ENCODE measurements at places on chromosomes 2 and 18.

GRCh38 chr2:142602418-142602989, 275.0 kb upstream of the KYNU start:
- DNase-seq = no peak

DNA sequence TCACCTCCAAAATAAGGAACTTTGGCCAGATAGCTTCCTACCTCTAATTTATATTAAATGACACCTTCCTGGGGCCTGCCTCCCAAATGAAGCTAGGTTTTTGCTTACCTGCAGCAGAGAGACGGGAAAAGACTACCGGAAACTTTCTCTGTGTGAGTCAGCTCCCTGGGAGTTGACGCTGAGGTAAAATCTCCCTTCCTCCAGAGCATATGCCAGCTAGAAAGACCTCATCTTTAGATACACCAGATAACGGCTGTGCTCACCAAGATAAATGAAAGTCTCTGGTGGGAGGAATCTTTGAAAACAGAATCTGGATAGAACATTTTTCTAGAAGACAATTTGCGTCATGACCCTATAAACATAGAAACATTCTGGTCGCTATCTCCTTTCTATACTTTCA, 99.7 kb upstream of the RFX8 start:
- DNase-seq = no peak

DNA sequence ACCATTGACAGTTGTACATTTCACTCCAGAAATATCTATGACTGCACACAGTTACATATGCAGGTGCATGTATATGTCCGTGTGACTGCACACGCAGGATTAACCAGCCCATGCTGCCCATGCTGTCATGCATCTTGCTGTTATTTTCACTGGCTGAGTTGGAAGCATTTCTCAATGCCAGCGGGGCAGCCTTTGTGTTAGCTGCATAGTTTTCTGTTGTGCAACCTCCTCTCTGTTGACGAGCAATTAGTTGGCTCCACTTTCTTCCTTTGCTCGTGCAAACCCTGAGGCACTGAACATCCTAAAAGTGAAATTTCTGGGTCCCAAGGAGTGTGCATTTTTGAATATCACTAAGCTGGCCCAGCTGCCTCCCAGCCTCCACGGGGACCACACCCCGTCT, 133.4 kb upstream of the GLI2 start:
- no peak for DNase-seq

DNA sequence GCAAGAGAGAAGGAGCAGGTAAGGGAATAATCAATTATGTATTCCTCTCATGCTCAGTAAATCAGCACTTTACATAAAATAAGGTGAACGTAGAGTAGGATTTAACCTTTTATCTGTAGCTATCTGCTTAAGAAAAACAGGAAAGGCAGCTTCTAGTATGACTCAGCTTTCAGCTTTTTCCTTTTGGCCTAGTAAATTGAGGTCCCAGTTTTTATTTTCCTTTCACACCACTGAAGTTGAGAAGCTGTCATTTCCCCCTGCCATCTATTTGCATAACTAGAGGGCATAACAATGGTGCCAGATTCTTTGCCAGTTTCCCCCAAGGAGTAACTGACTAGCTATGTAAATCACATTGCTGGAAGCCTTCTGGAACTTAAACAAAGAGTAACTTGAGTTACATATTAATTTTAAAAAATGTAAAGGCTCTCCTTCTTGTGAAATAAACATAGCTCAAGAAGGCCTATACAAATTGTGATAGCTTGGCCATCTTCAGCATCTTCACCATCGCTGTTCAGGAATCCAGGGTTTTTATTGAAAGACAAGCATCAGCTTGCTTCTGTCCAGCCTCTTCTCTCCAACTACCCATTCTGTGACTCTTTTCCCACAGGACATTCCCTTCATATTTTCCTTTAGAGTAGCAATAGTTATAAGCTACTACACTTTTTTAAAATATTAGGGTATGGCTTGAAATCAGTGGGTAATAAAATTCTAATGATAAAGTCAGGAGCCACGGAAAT, 97.0 kb downstream of the KYNU start:
- DNase-seq = no peak

- peak; percentile 37 for DNase-seq
Observed at GRCh38 chr2:61750624-61751023, 103.2 kb downstream of the FAM161A start.

- DNase-seq = no peak
Observed at GRCh38 chr18:52387175-52387574, 47.2 kb downstream of the DCC start.

GRCh38 chr18:73690222-73690621, 457.4 kb downstream of the FBXO15 start:
- DNase-seq = no peak

DNA sequence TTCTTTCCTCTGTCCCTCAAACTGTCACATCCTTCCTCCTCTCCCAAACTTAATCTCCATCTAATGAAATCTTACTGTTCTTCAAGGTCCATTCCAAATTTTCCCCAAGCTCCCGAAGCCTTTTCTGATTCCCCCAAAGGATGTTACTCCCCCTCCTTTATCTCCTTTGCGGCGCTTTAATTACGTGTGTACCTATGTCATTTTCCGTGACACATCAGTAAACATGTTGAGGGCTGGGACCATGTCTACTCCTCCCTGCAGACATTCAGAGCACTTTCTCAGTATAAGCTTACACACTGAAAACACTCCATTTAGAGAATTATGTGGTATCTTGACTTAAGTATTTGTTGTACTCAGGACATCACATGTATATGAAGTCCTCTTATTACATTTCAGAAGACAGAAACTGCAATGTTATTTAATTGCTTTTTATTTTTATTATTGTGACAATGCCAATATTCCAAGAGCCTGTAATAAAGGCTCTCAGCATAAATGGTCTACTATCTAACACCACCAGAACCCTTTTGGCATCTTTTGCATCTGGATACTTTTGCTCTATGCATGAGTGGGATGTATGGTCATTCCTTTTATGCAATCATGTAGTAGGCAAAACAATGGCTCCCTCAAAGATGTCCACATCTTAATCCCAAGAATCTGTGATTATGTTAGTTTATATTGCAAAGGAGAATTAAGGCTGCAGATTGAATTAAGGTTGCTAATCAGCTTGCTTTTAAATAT, 1.8 kb downstream of the NMI start:
- DNase-seq = no peak

DNA sequence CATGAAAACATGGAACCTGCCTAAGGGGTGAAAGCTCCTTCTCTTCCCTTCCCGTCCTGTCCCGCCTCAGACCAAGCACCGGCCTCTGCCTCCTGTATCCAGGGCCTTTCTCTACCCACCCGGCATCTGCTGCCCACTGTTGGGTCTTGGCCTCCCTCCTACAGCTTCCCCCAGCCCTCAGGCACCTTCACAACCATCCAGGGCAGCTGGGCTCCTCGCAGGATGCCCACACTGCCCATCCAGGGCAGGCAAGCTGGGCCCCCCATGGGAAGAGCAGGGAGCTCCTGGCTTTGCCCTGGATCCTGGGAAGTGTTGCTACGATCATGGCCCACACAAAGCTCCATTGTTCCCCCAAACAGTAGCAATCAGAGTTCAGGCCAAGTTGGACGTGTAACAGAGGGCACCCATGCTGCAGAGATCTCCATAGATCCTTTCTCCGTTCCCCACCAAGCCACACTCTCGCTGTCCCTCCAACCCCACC, 206.6 kb downstream of the NDUFA10 start:
- DNase-seq = no peak

DNA sequence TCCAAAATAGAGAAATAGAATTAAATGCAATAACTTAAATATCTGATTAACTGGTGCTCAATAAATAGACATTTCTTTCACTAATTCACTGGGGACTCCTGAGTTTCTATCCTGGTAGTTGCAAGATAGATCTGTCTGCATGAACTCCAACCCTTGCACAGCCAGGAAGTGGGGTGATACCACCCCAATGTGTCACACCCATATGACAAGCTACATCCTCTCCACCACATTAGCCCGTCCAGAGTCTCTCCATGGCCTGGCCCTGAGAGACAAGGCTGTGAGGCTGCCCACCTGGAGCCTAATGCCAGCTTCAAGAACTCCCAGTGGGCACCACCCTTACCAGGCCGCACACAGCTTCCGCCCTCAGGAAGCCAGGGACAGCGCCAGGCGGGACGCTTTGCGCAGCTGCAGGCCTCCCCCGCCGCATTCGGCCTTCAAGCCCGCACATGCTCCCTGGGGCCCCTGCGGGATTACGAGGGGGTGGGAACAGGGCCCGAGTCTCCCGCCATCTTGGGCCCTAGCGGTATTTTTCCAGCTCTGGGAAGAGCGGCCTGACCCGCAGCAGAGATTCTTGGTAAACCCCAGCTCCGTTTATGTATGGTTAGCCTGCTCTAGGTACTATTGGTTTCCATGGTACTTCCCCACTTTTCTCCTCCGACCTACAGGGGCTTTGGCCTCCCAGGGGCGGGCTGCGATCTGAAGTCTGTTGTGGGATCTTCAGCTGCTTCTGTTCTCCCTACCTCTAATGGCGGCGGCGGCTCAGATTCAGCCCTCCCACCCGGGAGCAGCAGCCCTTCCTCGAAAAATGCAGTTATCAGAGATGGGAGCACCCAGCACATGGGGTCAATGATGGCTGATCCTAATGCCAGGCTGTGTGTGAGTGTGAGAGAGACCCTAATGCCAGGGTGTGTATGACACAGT, at the start of gene TDRD15:
Gene TDRD15 (plus strand): TSS at position 496 of the 921 bp plus-strand sequence. CDS start 13,500 bp downstream, outside the sequence.
- no peak for DNase-seq

GRCh38 chr2:42321452-42322064, 39.5 kb downstream of the COX7A2L start:
- DNase-seq = no peak

DNA sequence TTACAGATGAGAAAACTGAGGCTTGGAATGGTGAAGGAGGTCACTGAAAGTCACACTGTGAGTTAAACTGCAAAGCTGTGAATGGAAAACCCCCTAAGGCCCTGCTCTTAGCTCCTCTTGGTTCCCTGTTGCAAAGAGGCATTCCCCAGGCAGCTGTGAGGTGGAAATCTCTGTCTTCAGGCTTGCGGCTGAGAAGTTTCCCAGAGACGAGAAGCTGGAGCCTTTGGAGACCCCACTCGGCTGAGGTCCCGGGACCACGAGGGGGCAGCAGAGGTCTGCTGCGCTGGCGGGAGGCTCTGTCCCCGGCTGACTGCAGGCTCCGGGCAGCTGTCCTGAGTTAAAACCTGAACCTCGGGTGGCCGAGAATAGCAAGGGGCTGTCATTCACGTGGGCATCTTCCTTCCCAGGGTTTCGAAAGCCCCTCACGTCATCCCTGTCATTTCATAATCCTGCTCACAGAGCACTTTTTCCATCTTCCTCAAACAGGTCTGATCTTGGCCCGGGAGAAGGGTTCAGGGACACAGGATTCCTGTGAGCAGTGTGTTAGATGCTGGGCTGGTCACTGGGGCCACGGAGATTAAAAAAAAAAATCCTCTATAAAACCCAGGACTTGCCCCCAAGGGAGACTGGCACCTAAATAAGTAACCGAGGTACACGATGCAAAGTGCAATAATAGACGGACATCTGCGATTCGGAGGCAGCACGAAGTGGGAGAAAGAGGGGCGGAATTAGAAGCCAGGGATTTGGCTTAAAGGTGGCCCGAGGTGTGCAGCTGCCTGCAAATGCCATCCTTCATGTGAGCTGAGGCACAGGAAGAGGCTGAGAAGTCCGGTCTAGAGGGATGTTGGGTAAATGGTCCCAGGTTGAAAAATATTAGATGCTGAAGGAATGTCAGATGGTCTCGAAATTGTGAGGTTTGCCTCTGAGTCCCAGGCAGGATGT, 24.6 kb upstream of the ATOH8 start:
- DNase-seq = peak; percentile 51

- no peak for DNase-seq
Observed at GRCh38 chr2:23379220-23379695, 5.7 kb upstream of the KLHL29 start.

DNA sequence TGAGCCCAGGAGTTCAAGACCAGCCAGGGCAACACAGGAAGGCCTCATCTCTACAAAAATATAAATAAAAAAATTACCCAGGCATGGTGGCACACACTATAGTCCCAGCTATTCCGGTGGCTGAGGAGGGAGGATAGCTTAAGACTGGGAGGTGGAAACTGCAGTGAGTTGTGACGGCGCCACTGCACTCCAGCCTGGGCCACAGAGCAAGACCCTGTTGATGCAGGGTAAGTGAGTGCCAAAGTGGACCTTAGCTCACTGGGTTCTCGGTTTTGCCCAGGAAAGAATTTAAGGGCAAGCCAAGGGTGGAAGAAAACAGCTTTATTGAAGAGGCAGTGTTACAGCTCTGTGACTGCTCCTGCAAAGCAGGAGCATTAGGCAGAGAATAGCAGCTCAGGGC, 6.9 kb upstream of the ERICH2 start:
- DNase-seq = no peak

DNA sequence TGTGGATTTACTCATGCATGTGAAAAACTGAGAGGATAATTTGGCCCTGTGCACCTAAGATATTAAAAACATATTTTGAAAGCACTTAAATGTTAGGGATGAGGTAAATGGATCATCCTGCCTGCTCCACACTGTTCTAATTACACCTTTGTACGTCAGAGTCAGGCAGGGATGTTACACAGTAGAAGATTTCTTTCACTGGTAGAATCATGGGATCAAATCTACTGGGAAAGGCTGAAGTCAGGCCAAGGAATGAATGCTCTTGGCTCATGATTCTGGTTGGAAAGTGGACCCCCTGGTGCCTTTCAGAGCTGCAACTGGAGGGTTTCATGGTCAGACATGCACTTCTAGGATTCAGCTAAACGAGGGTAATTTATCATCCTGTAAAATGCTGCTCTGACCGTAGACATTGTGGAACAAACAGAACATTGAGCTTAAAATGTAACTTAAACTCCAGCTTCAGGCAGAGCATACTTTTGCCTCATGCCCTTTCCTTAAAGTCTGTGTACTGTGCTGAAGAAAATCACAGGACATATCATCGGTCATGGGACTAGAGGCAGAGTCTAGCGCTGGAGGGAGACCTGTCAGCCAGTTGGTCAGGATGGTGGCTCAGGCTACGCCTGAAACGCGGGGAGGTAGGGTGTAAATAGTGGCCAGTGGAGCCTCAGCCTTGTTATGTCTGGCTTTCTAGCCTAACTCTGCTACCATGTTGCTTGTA, 4.9 kb downstream of the KCNE4 start:
- DNase-seq = no peak

GRCh38 chr18:62381373-62381772, 56.3 kb downstream of the TNFRSF11A start:
- DNase-seq = no peak

DNA sequence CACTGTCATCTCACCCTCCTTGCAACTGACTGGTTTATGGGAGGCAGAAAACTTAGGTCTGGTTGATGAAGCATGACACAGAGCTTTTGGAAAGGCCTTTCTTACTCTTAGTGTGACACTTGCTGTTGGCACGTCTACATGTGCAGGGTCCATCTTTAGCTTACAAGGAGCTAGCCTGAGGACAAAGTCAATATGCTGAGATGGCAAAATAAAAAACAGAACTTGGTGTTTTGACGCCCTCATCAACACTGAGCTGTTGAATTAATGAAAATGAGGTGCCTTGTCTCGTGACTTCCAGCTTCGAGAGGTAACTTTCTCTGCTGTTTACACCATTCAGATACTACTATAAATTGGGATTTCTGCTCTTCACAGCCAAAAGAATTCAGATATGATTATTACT, 78.5 kb upstream of the KIDINS220 start:
- no peak for DNase-seq

GRCh38 chr18:53947092-53947640, 277.3 kb downstream of the MBD2 start:
- peak; percentile 80 for DNase-seq

Data from kidney glomerular epithelial cell (primary cell).